NCI-H69 (cell line): ENCODE measurements at places on chromosomes 11 and 22.

DNA sequence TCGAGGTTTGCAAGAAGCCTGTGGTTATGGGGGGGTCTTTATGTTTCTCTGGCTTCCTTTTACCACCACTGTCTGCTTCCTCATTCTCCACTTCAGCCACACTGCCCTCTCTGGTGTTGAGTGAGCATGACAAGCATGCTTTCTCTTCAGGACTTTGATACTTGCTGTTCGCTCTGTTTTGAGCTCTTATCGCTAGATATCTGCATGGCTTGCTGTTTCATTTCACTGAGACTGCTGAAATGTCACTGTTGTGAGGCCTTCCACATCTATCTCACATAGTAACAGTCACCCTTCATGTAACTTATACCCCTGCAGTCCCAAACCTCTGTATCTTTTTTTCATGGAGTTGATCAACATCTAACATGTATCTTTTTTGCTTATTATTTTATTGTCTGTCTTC, 59.8 kb downstream of the TMEM135 start:
- peak; percentile 72 for DNase-seq

- DNase-seq: peak; percentile 18
These were observed 78.4 kb downstream of the ETS1 start for GRCh38 chr11:128508770-128509510.

GRCh38 chr22:47371263-47372090, 609.0 kb downstream of the TBC1D22A start:
- DNase-seq: no peak

GRCh38 chr11:95877291-95877690, 46.6 kb downstream of the MTMR2 start:
- DNase-seq: no peak

DNA sequence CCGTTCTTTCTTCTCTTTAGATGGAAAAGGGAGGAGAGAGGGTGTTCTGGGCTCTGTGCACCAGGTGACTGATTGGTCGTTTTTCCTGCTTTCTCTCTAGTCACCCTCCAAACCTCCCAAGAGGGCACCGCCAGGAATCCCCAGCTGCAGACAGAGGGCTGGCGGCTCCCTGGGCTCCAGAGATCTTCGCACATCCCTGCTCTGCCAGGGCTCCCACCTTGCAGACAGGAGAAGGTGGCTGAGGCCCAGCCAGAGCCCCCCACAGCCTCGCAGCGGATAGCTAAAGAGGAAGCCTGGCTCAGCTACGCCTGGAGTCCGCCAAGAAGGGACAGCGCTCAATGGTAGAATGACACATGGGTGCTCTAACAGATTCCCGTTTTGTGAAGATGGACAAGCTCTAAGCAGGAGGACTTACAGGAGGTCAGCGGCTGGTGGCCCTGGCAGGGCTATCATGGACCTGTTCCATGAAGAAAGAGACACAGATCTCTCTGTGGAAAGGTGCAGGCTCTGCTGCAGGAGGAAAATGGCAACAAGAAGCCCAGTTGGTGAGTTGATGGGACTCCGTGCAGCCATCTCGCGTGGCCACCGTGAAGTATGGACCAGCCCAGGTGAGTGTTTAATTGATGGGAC, 976.9 kb downstream of the BRD1 start:
- no peak for DNase-seq

DNA sequence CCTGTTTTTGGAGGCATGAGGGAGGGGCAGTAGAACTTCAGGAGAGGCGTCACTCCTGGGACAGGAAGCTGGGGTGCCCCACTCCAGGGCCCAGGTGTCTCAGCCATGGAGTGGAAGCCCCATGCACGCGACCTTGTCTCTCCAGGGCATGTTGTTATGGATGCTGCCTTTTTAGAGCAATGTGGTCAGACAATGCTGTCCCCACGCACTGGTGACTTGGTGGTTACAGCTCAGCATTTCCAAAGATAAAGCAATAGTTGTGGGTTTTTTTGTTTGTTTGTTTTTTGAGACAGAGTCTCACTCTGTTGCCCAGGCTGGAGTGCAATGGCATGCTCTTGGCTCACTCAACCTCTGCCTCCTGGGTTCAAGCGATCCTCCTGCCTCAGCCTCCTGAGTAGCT, 22.3 kb downstream of the EIF4G2 start:
- no peak for DNase-seq

GRCh38 chr22:30920407-30920806, 48.2 kb downstream of the MORC2 start:
- DNase-seq: peak; percentile 75

DNA sequence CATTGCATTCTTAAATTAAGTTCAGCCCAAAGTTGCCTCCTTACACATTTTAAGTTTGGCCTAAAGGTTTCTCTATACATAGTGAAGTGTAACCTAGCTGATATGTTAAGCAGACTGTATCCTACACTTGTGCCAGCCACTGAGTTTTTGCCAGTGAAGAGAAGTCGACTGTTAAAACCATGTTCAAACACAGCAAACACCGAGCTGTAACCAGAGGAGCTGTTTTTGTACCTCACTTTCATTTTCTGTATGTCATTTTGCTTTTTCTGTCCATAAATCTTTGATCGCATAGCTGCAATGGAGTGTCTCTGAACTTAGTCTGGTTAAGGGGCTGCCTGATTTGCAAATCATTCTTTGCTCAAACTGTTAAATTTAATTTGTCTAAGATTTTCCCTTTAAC, 403.7 kb downstream of the LUZP2 start:
- no peak for DNase-seq

DNA sequence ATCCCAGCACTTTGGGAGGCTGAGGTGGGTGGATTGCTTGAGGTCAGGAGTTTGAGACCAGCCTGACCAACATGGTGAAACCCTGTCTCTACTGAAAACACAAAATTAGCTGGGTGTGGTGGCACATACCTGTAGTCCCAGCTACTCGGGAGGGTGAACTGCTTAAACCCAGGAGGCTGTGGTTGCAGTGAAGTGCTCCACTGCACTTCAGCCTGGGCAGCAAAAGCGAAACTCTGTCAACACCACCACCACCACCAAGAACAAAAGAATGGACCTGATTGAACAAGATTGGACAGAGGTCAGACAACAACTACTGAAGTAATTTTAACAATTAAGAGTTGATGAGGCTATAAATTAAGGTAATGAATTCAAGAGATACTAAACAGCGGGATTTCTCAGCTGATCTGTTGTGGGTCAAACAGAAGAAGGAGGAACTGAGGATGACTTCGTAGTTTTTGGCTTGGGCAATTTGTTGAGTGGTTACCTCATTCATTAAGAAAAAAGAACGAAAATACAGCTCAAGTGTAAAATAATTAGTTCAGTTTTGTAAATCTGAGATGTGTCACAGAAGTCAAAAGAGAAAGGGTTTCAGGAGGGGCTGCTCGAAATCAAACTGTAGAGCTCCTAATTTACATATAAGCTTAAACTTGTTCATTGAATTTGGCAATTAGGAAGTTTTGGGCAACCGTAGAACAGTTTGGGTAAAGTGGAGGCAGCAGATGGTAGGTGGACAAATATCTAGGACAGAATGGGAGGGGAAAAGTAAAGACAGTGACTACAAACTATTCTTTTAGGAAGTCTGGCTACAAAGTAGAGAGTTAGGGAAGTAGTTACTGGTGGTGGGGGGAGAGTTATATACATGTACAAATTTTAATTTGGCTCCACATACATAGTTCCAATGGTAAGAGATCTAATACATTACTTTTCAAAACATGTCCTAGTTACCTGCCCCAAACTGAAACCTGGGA, 4.5 kb downstream of the IL18 start:
- no peak for DNase-seq

DNA sequence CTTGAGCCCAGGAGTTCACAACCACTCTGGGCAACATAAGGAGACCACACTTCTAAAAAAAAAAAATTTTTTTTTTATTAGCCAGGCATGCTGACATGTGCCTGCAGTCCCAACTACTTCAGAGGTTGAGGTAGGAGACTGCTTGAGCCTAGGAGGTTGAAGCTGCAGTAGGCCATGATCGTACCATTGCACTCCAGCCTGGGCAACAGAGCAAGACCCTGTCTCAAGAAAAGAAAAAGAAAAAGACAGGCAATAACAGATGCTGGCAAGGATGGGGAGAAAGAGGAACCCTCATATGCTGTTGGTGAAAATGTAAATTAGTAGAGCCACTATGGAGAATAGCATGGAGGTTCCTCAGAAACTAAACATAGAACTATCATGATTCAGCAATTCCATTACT, 64.8 kb downstream of the PAK1 start:
- no peak for DNase-seq

- peak; percentile 7 for DNase-seq
These were observed 1.2 kb downstream of the ACRV1 start for GRCh38 chr11:125679397-125679796.

DNA sequence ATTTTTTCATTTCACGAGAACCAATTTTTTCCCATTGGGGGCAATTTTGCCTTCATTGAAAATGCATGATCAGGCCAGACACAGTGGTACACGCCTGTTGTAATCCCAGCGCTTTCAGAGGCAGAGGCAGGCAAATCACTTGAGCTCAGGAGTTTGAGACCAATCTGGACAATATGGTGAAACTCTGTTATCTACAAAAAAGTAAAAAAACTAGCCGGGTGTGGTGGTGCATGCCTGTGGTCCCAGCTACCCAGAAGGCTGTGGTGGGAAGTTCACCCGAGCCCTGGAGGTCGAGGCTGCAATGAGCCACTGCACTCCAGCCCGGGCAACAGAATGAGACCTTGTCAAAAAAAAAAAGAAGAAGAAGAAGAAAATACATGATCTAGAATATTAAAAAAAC, 19.2 kb upstream of the UPK3A start:
- DNase-seq: no peak

DNA sequence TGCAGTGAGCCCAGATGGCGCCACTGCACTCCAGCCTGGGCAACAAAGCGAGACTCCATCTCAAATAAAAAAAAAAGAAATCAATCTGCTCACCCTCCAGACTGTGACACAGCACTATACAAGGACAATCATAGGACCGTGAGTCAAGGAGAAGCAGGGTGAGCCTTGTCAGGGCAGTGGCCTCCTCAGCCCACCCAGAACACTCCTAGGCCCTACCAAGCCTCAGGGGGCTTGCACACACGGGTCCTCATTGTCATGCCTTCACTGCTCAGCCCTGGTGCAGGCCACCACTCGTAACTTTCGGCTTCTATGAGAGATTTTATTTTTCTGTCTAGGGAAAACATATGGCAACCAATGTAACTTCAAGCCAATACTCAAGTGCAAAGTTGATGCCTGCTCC, 35.8 kb downstream of the DGCR2 start:
- peak; percentile 21 for DNase-seq

GRCh38 chr11:10796191-10796590, 12.5 kb downstream of the EIF4G2 start:
- no peak for DNase-seq

DNA sequence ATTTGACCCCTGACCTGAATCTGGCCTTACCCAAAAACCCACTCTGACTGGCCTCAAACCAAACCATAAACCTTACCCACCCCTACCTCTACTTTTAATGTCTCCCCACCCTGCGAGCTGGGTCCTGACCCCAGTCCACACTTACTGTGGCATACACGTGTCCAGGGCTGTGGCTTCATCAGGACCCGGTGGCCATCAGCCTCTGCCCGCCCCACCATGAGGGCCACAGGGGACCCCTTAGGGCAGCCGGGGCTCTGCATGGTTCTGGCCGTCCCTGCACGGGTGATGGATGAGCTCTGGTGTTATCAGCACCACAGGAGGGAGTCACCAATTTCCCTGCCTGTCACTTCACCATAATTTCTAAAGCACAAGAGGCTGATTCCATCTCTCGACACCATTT, 87.5 kb upstream of the LMO1 start:
- no peak for DNase-seq

DNA sequence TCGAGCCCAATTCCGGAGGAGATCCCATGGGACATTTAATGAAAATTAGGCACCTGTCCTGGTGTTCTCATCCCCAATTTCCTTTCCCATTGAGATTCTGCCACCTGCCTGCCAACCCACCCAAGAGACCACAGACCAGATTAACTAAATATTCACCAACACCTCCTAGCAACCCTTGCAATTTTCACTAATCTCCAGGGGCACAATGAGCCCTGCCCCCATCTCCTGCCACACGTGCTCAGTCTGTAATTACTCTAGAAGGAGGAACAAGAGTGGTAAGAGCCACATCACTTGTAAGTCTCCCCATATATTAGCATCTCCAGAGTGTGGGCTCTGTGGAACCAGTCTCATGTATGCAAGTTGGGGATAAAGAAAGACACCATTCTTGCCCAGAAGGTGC, 38.0 kb downstream of the IL18BP start:
- peak; percentile 75 for DNase-seq

DNA sequence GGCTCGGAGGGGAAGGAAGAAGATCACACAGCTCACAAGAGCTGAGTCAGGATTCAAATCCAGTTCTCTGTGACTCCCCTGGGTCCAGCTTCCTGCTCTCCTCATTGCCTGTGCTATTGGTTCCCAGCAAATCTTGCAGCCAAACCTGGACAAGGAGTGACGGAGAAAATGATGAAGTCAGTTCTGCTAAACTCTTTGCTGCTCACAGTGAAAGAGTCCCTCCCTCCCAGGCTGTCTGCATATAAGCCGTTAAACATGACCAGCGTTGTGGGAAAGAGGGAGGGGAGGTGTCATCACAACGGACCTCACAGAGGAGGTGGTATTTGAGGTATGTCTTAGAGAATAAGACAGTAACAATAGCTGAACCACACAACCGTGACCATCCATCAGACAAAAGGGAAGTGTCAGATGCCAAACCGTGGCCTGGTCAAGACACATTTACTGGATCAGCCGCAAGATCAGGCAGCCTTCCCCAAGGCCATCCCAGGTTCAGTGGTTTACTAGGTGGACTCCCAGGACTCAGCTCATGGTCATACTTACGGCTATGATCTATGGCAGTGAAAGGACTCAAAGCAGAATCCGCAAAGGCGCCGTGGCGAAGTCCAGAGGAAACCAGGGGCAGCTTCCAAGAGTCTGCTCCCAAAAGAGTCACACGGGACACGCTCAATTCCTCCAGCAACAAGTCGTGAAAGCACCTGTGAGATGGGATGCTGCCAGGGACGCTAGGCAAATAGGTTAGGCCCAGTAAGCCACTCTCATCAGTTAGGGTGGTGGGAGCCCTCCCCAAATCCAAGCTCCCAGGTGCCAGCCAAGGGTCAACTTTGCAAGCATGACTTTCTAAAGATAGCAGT, 2.8 kb upstream of the CYTH4 start:
- DNase-seq: no peak

DNA sequence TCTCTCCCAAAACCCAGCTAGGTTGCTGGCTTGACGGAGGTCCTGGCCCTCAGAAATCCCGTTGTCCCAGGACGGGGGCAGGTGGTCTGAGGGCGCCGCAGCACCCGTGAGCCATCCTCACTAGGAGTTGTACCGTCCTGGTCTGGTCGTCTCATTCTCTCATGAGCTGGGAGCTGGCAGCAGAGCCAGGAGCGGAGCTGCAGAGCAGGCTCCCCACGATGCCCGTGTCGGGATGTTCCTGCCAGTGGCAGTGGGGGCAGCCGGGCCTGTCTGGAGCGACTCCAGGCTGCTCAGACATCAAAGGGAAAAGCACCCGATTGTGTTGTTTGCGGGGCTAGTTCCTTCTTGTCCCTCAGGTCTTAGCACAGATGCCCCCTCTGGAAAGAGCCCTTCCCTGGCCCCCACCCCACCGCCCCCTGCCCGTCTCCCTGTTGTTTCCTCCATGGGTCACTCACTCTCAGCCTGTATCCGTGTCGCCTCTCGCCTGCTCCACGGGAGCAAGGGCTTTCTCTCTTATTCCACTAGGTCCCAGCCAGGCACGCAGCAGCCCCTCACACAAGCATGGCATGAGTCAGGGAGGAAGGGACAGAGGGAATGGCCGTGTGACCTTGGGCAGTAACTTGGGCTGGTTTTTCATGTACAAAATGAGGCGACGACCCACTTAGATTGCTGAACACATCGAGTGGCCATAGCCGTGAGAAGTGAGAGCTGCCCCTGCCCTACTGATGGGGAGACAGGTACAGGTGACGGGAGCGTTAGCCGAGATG, 23.2 kb upstream of the MGAT3 start:
- no peak for DNase-seq
